Stimulated activated CD4-positive, alpha-beta T cell treated with anti-CD3 and anti-CD28 coated beads, Interleukin-12 subunit alpha, Interleukin-12 subunit beta, amount 100 ng/mL, for 4 hours (primary cell): ENCODE measurements at places on chromosomes 1 and 21.

- no peak for DNase-seq
Measured at GRCh38 chr1:185739967-185740366, 5.8 kb downstream of the HMCN1 start.

GRCh38 chr21:14863745-14864210 lies 201.0 kb downstream of the NRIP1 start:
- DNase-seq, result no peak

GRCh38 chr1:180504186-180504585 lies 1.8 kb upstream of the ACBD6 start:
- no peak for DNase-seq

- no peak for DNase-seq
Measured at GRCh38 chr21:46179708-46180078, 4.6 kb downstream of the SPATC1L start.

DNA sequence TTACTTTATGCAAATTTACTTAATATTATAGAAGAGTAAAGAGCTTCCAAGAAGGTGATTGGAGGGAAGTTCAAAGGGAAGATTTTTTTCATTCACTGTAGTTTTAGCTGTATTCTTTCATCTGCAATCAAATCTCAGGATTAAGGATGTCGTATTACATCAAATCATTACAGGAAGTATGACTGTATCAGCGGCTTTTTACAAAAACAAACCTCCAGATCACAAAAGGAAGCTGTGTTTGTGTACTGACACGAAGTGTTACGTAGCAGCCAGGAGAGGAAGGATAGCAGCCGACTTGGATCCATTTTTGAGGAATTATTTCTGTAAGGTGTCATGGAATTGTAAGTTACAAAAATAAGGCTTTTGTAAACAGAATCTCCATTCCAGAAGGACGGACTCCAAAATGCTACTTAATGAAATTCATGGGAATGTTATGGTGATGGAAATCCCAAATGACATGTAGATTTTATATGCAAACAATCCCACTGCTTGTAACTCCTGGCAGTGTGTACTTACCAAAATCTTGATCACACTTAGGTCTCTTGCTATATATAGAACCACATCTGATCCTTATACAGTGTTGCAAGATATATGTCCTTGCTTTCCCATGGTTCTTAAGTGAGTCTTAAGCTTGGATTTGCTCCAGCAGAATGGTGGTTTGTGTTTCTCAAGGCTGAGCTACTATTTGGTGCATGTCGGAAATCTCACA lies 49.8 kb downstream of the KCNJ15 start:
- no peak for DNase-seq

GRCh38 chr21:20802631-20803260 lies 195.5 kb upstream of the NCAM2 start:
- no peak for DNase-seq

DNA sequence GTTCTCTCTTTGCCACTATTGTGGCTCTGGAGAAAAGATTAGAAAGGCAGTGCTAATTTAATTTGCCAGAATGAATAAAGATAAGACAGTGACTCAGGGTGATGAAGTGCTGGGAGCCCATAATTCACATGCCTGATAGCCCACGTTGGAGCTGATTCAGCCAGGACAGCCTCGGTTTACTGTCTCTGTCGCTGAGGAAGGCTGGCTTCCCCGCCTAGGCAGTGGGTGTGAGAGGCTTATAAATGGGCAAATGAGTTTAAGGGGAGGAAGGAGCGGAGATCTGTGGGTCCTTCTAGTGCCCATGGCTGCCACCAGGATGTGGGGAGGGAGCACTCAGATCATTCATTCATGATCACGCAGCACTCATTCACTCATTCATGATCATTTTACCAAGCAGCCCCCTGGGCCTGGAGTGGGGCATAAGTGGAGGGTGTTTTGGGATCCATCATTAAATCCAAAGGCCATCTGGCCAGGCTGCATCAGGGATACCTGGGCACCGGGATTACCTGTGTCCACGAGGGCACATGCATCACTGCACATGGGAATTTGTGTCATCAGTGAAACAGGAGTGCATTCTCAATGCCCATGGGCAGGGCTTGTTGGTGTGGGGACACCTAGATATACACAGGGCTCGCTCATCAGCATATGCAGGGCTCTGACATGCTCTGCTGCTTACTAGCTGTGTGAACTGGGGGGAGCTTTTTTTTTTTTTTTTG lies 315.4 kb downstream of the MATN1 start:
- DNase-seq, result no peak

- no peak for DNase-seq
Measured at GRCh38 chr1:157497987-157498735, 54.2 kb downstream of the FCRL5 start.

- no peak for DNase-seq
Measured at GRCh38 chr1:240310226-240310925, 218.7 kb downstream of the FMN2 start.

DNA sequence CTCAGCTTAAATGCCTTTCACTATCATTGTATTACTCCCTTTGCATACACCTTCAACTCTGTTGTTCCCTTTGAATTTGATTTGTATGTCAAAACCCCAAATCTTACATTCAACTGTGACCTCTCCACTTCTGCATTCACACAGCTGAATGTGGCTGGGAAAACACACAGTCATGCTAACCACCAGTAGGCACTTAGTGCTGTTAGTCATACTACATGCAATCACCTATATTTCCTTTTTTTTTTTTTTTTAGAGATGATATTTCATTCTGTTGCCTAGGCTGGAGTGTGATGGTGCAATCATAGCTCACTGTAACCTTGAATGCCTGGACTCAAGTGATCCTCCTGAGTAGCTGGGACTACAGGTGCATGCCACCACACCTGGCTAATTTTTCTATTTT lies 16.2 kb downstream of the BTBD8 start:
- DNase-seq, result no peak

DNA sequence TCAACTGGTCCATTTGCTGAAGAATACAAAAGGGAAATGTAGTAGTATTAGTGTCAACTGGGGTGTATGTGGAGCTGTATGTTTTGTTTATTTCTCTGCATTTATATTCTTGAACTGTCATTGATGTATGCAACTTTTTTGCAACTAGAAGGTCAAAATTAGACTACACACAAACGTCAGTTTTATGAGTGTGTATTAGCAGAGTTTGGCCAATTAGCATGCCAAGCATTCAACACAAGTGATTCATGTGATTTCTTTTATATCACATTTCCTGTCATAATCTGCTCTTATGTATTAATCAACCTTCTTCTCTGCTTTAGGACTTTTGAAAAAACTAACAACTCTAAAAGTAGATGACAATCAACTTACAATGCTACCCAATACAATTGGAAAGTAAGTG lies 211.1 kb downstream of the LRRC40 start:
- DNase-seq, result no peak

- no peak for DNase-seq
Measured at GRCh38 chr1:162562470-162562828, 927 bp downstream of the UAP1 start.

GRCh38 chr1:33042831-33043230 lies 6.1 kb upstream of the AK2 start:
- DNase-seq, result no peak

DNA sequence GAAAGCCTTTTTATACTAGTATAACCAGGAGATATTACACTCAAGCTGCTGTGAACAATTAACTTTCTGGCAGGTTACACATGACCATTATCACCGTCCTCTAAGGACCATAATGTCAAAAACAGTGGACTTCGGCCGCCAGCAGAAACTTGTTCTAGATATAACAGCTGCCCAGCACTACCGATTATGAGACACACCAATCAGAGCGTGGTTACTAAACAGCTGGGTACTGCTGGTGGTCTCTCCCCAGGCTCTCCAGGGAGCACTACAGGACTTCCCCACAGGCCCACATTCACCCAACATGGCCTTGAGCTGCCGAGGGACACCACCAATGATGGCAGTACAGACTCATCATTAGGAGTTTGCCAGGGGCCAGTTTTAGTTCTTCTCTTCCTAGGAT lies 57.9 kb upstream of the CTBS start:
- DNase-seq, result no peak

GRCh38 chr1:34268311-34268954 lies 91.7 kb downstream of the C1orf94 start:
- no peak for DNase-seq

DNA sequence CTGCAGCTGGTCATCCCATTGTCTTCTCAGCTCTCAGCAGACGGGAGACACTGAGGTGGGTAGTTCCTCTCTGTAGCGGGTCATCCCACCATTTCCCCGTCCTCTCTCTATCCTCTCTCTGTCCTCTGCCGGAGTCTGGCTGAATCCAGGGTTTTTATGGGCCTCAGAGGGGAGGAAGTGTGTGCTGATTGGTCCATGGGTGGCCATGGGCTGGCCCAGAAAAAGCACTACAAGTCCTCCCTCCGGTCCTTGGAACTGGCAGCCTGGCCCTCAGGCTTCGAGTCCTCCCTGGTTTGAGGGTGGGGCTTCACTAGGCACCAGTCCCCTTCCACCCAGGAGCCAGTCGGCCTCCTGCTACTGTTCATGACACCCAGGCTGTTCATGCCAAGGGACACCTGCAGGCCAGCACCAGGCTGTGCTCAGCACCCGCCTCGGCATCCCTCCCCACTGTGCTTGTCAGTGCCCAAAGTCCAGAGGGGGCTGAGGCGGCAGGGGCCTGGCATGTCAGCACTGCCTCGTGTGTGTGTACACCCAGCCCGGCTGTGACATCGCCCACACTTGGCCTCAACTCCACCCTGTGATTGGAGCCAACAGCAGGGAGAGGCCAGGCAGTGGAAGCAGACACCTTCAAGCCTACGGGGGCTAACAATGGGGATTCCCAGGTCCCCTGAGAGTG lies 23.0 kb upstream of the LRRC8C start:
- no peak for DNase-seq

DNA sequence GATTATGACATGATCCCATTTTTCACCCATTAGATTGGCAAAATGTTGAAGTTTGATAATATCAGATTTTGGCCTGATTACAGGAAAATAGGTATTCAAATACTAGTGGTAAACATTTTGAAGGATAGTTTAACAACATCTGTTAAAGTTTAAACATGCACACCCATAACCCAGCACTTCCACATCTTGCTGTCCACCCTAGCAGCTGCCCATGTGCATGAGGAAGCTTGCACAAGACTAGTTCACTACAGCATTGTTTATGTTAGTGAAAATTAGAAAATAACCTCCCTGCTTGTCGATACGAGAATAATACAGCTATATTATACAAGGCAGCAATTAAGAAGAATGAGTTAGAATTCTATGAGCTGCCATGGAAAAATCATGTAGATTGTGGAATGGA lies 127.6 kb downstream of the C1orf21 start:
- DNase-seq, result no peak

GRCh38 chr1:101245246-101245927 lies 8.6 kb downstream of the S1PR1 start:
- no peak for DNase-seq

- DNase-seq, result no peak
Measured at GRCh38 chr1:223114871-223115270, 28.2 kb downstream of the TLR5 start.

- peak; percentile 42 for DNase-seq
Measured at GRCh38 chr1:8510041-8510823, 192.3 kb downstream of the SLC45A1 start.

GRCh38 chr1:20382711-20383110 lies 92.0 kb downstream of the VWA5B1 start:
- DNase-seq, result no peak

DNA sequence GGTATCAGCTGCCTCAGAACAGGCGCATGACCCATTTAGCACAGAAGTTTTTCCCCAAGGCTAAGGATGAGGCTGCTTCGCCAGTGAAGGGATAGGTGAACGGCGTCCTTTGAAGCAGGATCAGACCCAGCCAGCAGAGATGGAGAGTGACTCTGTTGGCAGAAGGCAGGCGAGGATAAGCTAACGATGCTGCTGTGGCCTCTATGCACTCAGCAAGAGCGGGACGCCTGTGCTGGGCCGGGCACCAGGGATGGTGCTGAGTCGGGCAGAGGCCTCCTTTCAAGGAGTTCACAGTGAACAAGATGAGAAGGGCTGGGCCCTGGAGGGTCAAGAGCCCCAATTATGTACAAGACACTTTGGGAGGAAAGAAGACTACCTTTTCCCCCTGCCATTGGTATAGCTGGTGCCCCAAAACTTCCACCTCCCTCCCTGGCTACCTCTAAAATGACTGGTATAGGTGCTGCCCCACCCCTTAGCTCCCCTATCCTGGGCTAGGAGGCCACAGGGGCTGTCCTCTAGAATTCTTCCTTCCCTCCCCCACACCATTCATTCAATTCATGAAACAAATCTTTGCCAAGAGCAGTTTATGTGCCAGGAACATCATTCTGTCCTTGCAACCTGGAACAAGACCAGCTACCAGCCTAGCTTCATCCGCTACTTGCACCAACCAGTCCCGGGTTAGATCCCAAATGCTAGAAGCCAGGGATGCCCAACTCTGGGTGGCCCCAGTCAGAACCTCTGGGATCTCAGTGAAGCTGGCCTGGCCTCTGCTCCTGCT lies 7.5 kb downstream of the XKR8 start:
- DNase-seq, result no peak

DNA sequence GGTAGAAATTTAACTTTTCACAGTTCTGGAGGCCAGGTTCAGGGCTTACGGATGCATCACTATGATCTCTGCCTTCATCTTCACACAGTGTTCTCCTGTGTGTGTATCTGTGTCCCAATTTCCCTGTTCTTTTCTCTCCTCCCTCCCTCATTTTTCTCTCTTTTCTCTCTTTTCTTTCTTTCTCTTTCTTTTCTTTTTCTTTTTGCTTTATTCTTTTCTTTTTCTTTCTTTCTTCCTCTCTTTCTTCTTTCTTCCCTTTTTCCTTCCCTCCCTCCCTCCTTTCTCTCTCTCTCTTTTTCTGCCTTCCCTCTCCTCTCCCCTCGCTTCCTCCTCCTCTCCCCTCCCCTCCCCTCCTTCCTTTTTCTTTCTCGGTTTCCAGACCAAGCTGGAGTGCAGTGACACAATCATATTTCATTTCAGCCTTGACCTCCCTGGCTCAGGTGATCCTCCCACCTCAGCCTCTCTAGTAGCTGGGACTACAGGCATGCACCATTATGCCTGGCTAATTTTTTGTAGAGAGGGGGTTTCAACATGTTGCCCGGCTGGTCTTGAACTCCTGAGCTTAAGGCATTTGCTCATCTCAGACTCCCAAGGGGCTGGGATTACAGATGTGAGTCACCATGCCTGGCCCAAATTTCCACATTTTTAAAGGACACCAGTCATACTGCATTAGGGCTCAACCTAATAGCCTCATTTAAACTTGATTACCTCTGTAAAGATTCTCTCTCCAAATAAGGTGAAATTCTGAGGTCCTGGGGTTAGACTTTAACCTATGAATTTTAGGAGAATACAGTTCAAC lies 115.9 kb downstream of the HUNK start:
- no peak for DNase-seq
